ENCODE measurements at places on chromosomes 3 and 15. TPM values are rescaled to one million over a fixed set of nuclear protein-coding genes. Genes with fewer than 3 reads are reported as not detected.
A peak's percentile ranks its signal among the peaks of the same experiment; 100 is the strongest.

GRCh38 chr15:78306176-78306774, 6.9 kb upstream of the SKIC8 start:
- DNase-seq: no peak

DNA sequence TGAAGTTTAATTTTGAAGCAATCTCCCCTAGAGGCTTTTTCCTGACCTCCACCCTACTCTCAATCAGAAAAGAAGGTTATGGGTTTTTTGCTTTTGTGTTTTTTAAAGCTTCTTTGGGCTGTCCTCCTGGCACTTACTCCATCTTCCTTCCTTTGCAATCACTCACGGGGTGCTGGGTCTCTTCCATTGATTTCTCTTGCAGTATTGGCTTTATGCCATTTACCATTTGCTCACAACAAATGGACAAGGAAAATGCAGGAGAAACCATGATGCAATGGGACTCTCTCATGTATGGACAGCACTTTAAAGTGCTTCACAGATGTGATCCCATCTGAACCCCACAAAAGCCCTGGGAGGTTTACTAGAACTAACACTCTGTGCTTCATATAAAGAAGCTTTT, 57.5 kb downstream of the SST start:
- no peak for DNase-seq

Gene CLRN1
- not detected for total RNA-seq

GRCh38 chr3:119781330-119782198, at the start of gene NR1I2:
TSS of gene NR1I2 (plus strand) at chr3:119782101.
- no peak for DNase-seq

DNA sequence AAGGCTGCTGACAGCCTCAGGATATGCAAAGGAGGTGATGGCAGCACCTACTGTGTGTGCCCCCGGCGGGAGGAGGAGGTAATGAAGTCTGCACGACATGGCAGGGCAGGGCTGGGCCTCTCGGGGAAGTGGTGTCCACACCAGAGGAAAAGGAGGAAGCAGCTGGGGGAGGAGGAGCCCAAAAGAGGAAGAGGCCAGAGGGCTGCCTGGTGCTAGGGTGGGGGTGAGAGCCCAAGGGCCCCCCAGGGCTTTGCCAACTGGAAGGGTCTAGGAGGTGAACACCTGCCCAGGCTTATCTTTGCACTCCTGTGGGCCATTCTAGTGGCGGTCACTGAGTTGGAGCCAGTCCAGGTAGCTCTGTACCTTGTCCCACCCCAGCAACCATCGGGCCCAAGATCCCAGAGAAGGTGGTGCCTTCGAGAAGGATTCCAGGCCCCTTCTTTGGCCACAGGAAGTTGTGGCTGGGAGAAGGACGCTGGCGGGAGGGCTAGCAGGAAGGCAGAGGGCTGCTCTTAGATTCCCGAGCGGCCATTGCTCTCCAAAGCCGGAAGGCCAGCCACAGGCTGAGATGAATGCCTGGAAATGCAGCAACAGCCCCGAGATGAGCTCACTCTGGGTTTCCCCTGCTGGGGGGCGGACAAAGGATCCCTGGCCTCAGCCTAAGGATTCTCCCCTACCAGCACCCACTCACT, 7.0 kb downstream of the GNAI2 start:
- DNase-seq: no peak

DNA sequence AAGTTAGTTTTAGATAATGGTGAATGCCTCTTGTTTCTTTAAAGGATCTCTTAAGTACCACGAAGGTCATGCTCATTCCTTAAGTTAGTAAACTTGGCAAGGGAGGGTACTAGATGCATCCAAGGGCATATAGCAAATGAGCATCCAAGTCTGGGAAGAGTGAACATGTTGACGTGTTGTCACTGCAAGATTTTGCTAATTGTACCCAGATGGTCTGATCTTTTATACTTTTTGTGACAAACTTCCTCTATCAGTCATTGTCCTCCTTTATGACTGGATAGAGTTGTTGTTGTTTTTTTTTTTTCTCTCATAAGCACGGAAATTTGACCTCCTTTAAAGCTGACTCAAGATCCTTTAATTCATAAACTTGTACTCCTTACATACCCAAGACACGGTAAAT, 121.3 kb downstream of the CHST2 start:
- DNase-seq: no peak

DNA sequence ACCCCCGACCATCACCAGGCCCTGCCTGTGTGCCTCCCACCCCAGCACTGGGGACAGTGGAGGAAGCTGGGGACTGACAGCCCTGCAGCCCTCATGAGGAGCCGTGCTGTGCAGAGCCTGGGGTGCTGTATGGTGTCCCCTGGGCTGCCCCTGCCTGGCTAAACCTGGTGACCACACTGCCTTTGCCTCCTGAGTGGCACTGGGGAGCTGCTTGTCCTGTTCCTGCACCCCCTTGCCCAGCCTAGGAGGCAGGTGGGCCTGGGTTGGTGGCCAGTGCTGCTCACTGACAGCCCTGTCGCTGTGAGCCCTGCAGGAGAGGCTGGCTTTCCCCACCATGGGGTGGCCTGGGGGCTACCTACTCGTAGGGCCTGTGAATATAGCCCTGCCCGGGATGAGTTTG, 159.4 kb downstream of the NSMCE3 start:
- no peak for DNase-seq

DNA sequence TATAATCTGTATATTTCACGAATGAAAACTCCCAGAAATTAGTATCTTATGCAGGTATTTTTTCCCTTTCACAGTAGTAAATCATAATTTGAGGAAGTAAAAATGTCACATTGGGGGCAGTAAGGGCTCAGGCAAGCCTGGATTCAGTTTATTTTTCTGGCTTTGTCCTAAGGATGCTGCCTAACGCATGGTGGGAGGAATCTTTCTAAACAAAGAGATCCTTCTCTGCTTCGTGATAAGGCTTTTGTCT, 35.7 kb downstream of the DNASE1L3 start:
- no peak for DNase-seq

DNA sequence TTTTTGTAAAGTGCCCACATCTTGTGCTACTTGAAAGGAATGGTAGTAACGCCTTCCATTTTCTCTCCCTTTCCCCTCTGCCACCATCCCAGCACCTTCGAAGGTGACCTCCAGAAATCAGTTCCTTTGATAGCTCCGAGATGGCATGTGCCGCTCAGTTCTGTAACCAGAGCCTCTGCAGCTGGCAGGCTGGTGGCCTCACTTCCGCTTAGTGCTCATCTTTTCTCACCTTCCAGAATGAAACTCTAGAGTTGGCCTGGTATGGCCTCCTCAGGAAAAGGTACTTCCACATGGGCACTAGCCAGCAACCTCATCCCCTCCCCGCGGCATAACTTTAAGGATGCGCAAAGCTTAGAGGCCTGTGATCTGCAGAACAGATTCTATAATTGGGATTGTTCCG, 38.8 kb downstream of the ETV5 start:
- DNase-seq: no peak

GRCh38 chr3:160747422-160747821, 8.6 kb upstream of the PPM1L start:
- DNase-seq: no peak

- DNase-seq: no peak
Measured at GRCh38 chr3:86257955-86258641, 732.9 kb downstream of the VGLL3 start.

GRCh38 chr3:42780892-42781700, 8.0 kb upstream of the CCDC13 start:
- DNase-seq: no peak

DNA sequence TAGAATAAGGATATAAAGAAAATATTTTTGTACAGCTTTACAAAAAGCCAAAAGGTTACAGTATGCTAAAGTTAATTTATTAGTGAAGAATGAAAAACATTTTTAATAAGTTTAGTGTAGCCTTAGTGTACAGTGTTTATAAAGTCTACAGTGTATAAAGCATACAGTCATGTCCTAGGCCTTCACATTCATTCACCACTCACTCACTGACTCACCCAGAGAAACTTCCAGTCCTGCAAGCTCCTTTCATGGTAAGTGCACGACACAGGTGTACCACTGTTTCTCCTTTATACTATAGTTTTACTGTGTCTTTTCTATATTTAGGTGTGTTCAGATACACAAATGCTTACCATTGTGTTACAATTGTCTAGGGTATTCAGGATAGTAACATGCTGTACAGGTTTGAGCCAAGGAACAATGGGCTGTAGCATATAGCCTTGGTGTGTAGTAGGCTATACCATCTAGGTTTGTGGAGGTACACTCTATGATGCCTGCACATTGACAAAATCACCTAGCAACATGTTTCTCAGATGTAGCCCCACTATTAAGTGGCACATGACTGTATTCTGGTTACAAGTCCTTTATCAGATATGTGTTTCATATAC, 197.1 kb upstream of the KBTBD8 start:
- DNase-seq: no peak

DNA sequence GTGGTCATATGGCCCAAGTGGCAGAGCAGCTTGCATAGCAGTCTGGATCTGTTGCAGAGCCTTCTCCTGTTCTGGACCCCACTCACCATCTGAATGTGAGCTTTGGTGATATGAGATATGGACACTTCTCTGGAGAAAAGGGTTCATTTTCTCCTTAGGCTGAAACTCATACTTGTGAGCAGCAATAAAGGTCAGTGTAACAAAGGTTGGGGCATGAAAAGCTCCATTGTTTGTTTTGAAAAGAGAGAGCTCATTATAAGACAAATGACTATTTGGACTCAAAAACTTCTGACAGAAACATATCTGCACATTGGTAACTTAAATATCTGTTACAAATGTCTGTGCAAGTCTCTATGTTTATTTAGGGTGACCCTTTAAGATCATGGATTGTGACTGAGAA, 517.3 kb downstream of the MFSD1 start:
- DNase-seq: no peak

GRCh38 chr15:64044300-64045100, 1.8 kb downstream of the DAPK2 start:
- DNase-seq: no peak

- DNase-seq: no peak
Measured at GRCh38 chr15:65653341-65653740, 31.6 kb downstream of the SLC24A1 start.

DNA sequence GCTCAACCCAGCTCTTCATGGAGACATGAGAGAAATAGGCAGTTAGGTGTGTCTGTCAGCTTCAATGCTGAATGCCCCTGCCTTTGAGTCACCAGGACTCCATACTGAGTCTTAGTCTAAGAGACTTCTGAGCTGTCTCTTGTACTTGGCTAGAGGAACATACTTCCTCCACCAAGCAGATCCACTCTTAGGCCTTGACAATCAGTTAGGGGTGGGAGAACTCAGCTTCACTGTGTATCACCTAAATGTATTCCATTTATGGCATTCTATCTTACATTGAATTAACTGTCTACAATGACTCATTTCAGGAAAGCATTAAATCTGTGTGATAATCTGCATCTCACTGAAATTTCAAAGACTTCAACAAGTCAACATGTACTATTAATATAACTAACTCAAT, 66.0 kb downstream of the STAC start:
- no peak for DNase-seq

Gene STX19
- total RNA-seq: 0.35 TPM

GRCh38 chr3:123344175-123344906, 104.5 kb downstream of the ADCY5 start:
- no peak for DNase-seq

Gene SLC12A8
- total RNA-seq: 1.5 TPM

Gene PLSCR4
- 54.8 TPM for total RNA-seq

- DNase-seq: no peak
Measured at GRCh38 chr3:52479877-52480575, 15.1 kb upstream of the STAB1 start.

DNA sequence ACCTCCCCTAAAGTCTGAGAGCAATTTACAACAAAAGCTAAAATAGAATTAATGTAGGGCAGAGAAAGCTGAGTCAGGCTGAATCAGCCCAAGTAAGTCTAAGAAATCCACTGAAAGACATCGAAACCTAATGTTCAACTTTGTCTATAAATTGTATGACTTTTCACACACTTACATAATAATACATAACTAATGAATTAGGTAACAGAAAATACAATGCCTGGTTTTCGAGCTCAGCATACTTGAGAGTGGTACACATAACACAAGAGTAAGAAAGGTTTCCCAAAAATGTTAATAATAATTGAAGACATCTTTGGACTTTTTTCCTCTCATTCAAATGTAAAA, 55.3 kb upstream of the VGLL4 start:
- no peak for DNase-seq

DNA sequence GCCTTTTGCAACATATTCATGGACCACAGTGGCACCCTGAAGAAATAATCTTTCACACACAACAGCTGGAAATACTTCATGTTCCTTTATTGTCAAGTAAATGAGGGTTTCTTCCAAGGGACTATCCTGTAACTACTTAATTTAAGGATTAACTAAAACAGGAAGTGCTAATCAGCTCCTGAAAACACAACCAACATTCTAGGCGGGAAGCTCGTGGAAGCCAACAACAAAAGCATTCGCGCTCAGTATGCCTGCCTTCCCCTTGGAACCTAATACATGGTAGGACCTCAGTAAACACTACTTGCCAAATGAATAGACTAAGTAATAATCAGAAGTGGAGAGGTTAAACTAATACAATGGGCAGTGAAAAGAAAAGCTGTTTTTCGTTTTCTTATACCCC, 300.9 kb downstream of the RORA start:
- no peak for DNase-seq

Gene TMCO5A
- total RNA-seq: not detected

Gene CDHR4
- total RNA-seq: 3.2 TPM

- no peak for DNase-seq
Measured at GRCh38 chr3:61347981-61348380, 96.7 kb upstream of the FHIT start.

DNA sequence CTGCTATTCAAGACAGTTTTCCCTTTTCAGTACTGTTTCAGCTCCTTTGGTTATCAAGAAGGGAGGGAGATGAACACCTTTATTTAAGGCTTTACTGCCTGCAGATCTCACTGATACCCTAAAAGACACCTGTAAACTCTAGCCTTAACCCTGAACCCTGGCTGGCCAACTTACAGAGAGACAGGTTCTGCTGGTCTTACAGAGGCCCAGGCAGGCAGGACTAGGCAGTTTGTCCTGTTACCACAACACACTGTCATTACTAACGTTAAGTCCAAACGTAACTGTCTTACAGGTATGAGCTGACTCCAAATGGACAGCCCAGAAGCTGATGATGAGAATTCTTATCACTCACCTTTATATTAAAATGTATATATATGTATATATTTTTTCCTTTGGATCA, 42.1 kb downstream of the ESYT3 start:
- DNase-seq: no peak

GRCh38 chr3:187740421-187741399, 4.6 kb downstream of the BCL6 start:
- DNase-seq: peak; percentile 83

DNA sequence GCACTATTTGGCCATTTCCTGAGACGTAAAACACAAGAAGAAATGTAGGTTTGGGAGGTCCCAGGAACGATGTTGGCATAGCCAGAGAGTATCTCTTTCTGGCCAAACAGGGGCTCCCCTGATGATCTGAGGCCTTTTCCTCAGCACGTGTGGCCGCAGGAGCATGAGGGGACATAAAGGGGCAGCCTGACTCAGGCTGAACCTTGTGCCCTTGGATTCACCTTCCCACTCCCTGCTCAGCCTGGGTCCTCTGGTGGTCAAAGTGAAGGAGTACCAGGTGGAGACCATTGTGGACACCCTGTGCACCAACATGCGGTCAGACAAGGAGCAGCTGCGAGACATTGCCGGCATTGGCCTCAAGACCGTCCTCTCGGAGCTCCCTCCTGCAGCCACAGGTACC, 10.6 kb downstream of the CAND2 start:
- no peak for DNase-seq

Gene ATP8B4
- 7.1 TPM for total RNA-seq

- DNase-seq: no peak
Measured at GRCh38 chr3:127959873-127960272, 44.8 kb downstream of the KBTBD12 start.
